ENCODE measurements at places on chromosomes 5 and 9.

GRCh38 chr9:92276331-92277032 is 17.0 kb downstream of the IARS1 start:
- no peak for DNase-seq

DNA sequence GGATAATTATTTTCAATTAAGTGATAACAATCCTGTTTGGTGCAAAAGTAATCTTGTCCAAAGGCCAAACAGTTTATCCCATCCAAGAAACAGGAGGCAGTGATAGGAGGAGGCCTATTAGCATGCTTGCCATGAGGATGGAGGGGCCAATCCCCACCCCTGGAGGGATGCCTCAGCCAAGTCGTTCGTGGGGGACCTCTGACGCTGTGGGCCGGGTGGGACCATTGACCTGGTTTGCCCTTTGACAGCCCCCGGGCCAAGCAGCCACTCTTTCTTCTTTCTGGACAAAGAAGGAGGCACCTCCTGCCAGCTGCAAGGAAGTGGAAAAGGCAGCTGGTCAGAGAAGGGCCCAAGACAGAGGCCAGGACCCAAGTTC is 39.5 kb upstream of the GRHPR start:
- DNase-seq = no peak

DNA sequence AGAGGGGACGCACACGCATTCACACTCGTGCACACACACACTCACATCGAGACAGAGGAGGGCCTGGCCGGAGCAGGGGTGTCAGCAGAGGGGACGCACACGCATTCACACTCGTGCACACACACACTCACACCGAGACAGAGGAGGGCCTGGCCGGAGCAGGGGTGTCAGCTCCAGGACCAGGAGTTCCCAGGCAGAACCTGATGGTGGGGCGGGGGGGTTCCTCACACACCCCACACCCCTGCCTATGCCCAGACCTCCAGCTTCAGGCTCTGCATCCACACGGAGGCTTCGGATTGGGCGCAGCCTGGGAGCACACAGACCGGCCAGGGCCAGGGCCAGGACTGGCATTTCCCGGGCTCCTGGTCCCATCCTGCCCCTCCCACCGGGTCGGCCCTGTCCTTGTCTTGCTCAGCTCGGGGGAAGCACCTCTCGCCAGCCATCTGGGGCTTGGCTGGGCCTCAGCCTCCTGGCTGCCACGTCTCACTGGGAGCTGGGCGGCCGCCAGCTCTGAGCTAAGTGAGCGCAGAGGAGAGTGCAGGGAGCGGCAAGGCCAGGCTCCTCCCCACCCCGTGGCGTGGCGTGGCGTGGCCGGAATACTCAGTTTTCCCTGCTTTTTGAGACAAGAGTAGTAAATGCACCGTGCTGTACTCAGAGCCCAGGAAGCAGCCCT is 31.3 kb downstream of the ADAMTS2 start:
- no peak for DNase-seq

DNA sequence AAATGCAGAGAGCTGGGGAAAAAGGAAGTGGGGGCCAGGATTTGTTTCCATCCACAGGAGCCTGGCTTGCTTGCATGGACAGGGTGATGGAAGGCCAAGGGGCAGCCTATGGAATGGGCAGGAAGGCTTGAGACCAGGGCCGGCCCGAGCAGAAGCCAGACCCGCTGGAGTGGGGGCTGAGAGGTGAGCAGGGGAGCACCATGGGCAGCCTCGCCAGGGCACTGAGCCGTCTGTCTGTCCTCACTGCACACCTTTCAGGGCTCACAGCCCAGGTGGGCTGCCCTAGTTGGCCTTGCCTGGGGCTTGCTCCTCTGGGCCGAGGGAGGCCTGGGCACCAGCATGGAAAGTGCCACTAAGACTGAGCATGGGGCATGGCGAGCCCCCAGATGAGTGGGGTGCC is 58.6 kb upstream of the CNOT6 start:
- no peak for DNase-seq

DNA sequence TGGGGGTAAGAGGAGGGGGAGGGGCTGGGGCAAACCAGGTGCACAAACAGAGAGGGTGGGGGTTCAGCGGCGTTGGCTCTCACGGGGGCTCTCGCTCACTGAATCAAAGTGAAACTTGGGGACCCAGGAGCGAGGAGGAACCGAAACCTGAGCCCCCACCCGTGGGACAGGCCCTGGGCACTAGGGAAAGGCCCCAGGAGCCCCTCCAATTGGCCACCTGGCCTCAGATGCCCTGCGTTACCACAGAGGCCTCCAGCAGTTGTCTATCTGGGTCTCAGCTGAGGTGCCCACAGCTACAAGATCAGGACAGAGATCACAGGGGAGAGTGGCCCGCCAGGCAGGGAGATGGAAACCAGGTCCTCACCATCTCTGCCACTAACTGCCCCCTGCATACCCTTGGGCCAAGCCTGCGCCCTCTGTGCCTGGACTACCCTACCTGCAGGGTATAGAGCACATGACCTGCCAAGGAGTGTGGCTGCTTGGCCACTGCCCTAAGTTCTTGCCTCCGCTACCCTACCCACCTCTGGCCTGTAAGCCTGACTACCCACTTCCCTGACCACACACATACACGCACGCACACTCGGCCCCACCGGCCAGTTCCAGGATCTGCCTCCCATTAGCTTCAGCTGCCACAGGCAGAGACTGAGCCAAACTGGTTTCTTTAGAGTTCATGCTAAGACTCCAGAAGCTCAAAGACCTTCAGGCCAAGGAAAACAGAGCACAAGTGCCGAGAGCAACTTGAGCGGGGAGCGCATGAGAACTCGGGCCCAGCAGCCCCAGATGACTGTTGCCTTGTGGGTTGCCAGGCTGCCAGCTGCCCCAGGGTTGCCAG is 39.9 kb downstream of the PAX5 start:
- no peak for DNase-seq

DNA sequence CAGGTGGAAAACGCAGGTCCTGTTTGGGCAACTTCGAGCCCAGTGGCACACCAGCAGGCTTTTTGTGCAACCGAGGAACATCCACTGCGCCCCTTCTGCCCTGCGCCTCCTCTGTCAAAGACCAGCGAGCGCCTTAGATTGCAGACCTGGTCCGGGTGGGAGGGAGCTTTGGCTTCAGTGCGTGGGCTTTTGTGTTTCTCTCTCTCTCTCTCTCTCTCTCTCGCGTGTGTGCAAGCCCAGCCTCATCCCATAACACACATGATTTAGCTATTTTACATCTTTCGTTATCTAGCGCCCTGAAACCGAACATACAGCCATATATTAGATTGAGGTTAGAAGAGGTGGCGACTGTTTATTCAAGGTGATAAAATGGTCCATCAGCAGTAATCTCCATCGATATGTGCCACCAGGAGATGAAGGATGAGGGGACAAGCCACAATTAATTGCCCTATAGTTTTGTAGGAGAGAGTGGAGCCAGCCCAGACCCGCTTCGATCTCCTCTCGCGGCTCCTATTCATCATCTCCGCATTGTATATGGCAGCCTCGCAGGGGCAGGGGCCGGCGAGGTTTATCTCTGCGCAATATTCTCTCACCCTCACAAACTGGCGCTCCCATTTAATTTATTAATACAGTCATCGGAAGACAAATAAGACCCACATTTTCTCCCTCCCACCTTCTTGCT is 5.3 kb downstream of the PRDM6 start:
- DNase-seq = no peak

DNA sequence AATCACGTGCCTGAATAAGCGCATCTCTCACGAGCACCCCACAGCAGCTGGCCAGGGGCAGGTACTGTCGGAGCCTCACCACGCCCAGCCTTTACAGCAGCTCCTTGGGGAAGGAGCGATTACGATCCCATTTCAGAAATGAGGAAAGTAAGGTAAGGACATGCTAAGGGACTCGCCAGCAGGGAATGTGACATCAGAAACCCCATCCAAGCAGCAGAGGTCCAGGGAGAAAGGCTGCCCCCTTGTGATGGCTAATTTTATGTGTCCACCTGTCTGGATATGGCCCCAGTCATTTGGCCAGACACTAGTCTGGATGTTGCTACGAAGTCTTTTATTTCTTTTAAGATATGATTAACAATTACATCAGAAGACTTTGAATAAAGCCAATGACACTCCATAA is 77.3 kb downstream of the UBE2QL1 start:
- DNase-seq = no peak

DNA sequence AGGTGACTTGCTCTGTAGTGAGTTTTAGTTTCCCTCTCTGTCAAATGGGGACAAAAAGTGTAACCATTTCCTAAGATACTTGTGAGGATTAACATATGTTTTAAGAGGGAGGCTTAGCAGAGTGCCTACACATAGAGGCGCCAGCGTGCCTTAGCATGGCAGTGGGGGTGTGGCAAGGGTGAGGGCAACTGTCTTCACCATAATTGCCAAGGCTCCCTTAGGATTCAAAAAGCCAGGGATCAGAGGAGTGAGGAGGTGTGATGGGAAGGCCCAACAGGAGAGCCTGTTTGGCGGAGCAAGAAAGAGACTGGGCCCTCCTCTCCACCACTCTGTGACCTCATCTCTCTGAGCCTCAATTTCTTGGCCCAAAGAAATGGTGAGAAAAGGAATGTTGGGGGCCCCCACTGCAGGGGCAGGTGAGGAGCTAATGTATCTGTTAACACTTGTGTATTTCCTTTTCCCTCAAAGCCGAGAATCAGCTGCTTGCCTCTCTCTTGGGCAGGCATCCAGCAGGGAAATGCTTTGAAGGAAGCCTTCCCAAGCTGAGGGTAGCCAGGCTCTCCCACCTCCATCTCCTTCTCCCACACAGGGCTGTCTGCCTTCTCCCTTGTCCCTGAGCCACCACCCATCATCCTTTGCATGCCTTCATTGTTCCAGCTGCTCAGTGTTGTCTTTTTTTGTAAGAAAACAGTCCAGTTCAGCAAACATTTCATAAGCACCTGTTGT is 76.0 kb downstream of the DAB2IP start:
- no peak for DNase-seq

- DNase-seq = no peak
Observed at GRCh38 chr9:138122201-138122600, 244.6 kb downstream of the CACNA1B start.

DNA sequence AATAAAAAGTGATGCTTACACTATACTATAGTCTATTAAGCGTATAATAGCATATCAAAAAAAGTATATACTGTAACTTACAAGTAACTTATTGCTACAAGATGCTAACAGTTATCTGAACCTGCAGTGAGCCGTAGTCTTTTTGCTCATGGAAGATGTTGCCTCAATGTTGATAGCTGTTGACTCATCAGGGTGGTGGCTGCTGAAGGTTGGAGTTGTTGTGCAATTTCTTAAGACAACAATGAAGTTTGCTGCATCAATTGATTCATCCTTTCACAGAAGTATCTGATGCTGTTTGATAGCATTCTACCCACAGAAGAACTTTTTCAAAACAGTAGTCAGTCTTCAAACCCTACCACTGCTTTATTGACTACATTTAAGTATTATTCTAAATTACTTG is 7.8 kb upstream of the C9orf40 start:
- peak; percentile 42 for DNase-seq

DNA sequence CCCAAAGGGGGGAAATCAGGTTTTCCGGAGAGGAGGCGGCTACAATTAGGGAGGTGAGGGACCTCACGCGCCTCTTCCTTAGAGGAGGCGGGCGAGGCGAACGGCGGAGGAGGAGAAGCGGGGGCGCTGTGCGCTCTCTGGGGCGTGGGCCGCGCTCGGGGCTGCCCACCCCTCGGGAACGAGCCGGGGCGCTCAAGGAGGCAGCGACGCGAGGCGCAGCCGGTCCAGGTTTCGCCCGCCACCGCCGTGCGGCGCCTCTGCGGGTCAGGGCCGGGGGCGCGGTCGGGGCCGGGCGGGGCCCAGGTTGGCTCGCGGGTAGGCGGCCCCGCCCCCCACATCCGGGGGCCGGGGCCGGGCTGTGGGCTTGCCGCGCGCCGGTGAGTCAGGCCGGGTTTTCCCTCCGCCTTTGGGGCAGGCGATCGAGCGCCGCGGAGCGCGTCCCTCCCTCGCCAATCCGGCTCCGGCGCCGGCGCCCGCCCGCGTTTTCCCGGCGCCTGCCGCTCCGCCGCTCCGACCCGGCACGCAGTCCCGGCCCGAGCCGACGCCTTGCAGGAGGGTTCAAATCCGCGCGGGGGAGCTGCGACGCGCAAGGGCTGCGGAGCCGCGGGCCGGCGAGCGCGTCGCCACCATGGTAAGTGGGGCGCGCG is at the start of gene N4BP3:
Gene N4BP3, plus strand, starts transcription at position 392 of the 647 bp plus-strand sequence. CDS start 6,052 bp downstream, outside the sequence.
- DNase-seq = peak; percentile 67

- DNase-seq = peak; percentile 92
Observed at GRCh38 chr9:120692901-120693699, 21.2 kb downstream of the MEGF9 start.

DNA sequence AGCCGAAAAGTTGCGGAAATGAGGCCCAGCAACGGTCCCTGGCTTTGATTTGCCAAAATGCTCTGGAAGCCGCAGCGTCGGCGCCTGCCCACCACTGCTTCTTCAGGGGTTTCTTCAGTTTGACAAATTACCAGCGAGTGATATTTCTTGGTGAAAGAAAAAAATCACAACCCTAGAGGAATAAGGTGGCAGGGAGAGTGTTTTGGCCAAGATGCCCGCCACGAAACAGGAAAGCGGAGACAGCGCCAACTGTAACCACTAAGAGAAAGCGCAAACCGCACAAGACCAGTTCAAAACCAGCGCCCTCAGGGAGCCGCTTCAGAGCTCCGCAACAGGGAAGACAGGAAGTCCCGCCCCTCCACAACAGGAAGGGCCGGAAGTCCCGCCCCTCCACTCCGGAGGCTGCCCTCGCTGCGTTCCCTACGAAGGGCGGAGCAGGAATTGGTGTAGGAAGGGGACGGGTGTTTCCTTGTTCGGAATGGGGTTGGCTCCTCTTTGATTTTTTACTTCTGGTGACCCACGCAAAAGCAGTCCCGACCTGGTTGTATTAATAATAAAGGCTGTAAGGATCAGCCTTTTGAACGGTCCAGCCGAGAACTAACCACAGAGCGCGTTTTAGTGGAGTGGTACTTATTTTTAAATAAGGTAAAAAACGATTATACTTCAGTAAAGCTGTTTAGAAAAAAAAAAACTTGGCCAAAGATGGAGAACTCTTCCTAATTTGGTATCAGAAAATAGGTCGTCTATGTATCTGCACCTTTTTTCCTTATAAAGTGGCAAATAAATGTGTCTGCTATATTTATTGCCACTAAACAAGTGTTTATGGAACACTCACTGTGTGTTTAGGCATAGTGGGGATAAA is at the start of gene C5orf34:
Gene C5orf34, minus strand, starts transcription at position 333 of the 862 bp plus-strand sequence. CDS start 5,809 bp downstream, outside the sequence.
- DNase-seq = peak; percentile 98

- no peak for DNase-seq
Observed at GRCh38 chr5:179294891-179295777, 50.1 kb downstream of the ADAMTS2 start.

GRCh38 chr5:179755022-179755421 is 22.4 kb downstream of the MAML1 start:
- no peak for DNase-seq

DNA sequence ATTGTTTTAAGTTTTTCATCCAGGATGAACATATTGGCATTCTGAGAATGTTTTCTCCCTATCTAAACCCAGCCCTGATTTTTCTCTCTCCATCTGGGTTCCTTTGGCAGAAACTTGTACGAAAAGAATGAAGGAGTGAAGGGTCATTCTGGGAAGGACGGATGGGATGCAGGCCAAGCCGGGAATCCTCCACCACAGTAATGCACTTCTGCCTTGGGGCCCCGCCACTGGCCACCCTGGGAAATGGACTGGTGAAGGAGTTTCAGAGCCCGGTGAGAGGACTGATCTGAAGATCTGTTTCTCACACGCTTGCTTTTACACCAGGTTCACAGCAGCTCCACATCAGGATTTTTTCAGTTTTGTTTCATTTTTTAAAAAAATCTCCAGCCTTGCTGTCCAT is 554.8 kb downstream of the BNC2 start:
- DNase-seq = no peak

All from inflammatory macrophage treated with lipopolysaccharide for 4 hours (primary cell).